Skin of body (tissue), 3 donors: ENCODE measurements at places on chromosomes 6 and 20. TPM values are rescaled to one million over a fixed set of nuclear protein-coding genes. Genes with fewer than 3 reads are reported as not detected.

FAM162B gene
- total RNA-seq: 5.1 TPM

DNA sequence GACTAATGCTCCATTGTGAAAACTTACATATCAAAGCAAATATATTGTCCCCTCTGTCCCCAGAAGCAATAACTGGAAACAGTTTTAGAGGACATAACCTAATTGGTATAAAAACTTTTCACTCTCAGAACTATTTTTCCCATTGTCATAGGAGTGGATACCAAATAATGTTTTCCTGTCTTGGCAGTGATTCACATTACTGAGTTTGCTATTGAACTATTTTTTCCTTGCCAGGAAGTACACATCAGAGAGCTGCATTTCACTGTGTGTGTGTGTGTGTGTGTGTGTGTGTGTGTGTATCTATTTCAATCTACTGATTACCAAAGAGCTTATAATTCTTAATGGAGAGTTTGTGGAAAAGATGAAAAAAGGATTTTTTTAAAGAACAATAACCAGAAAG lies 45.4 kb downstream of the AKAP12 start:
- peak; percentile 88 for DNase-seq

GRCh38 chr6:4969609-4970285 lies 34.1 kb downstream of the RPP40 start:
- no peak for DNase-seq

GRCh38 chr20:64083378-64083803 lies 807 bp downstream of the LKAAEAR1 start:
- peak; percentile 25 for DNase-seq

GRCh38 chr6:159981403-159982245 lies 12.7 kb downstream of the IGF2R start:
- DNase-seq: peak; percentile 24

CAP2 gene
- total RNA-seq: 10.2 TPM

C6orf163 gene
- 5.6 TPM for total RNA-seq

IPCEF1 gene
- total RNA-seq: 2.5 TPM

DNA sequence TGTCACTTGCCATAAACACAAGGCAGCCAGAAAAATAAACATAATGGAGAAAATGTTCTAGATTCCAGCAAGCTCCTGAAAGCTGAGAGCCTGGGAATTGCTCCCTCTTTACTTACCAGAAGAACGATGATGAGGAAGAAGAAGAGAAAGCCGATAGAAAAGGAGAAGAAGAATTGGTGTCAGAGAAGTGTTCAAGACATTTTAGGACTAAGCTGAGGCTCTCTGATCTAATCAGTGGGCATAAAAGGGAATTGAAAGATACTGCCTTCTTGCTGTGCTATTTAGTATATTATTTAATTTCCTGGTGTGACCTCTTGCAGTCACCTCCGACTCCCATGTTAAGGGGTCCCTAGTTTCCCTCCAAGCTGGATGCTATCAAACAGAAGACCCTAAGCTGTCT lies 316.6 kb upstream of the JARID2 start:
- DNase-seq: no peak

GRCh38 chr20:34705008-34705396 lies 858 bp downstream of the TP53INP2 start:
- no peak for DNase-seq

- DNase-seq: no peak
These were observed 29.8 kb downstream of the PSMB9 start for GRCh38 chr6:32883789-32884188.

- no peak for DNase-seq
These were observed 119.7 kb downstream of the MYLK4 start for GRCh38 chr6:2630891-2631571.

- no peak for DNase-seq
These were observed 5.4 kb upstream of the MAPK13 start for GRCh38 chr6:36124881-36125280.

PLN gene
- 7.7 TPM for total RNA-seq

DNA sequence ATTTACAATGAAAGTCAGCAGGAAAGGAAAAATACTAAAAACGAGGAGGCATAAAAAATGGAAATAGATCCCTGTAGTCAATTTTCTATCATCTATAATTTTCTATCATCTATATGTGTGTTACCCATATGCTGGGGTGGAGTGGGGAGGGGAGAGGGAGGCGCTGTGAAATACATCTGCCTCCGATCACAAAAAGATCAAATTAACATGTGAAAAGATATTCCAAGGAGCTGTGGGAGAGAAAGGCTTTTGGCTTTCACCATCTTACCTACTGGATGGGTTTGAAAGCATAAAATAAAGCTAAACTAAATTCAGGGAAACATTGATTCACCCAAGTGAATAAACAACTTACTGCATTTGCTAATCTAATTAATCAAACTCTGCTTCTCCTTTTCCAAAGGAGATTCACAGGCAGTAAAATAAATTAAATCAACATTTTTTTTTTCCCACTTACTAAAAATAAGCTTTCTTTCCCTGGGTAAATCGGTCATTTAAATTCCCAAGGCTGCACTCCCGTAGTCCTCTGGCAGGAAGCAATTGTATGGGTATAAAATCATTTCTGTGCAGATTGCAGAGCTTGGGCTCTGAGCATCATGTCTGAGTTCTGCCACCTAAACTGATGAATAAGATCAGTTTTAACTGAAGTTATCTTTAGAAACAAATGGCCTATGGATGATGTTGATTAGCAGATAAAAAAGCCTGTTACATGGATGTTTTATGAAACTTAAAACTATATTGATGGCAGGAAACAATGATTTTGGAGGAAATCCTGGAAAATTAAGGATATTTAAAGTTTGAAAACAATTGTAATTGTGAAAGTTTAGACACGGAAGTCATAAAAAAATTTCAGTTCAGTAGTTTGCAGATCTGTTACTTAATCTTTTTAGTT lies 147.9 kb downstream of the SOX4 start:
- peak; percentile 26 for DNase-seq
